ENCODE measurements at places on chromosomes 13 and 19. TPM values are rescaled to one million over a fixed set of nuclear protein-coding genes. Genes with fewer than 3 reads are reported as not detected.

Gene ZFP14
- polyA plus RNA-seq: 4.3 TPM

Gene RGS9BP
- polyA plus RNA-seq: 0.58 TPM

Gene GPC5
- 0.26 TPM for polyA plus RNA-seq

DNA sequence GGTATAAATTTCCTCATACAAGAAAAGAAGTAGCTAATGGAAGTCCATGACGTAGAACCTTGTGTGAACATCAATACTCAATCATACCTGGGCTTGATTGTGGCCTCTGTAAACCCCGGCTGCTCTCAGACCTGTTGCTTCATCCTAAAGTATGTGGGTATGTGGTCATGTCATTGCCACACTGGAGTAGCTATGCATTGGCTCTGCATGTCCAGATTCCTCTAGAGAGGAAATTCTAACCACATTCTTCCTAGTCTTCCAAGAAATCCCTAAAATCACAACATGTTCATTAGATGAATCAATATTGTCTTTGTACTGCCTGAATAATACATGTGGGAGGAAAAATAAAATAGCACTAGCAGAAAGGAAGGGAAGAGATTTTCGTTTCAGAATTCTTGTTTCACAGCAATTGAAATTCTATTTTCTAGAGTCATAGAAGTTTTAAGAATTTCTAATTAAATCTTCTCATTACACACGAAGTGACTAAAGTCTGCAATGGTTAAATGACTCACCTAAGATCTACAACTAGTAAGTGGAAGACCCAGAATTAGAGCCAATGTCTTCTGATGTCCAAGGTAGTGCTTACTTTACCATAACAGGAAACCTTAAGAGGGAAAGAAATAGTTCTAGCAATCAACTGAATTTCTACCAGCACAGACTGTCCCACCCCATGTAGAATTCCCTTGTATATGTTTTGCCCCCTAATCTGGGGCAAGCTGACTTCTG, 28.0 kb downstream of the RXFP2 start:
- no peak for DNase-seq

DNA sequence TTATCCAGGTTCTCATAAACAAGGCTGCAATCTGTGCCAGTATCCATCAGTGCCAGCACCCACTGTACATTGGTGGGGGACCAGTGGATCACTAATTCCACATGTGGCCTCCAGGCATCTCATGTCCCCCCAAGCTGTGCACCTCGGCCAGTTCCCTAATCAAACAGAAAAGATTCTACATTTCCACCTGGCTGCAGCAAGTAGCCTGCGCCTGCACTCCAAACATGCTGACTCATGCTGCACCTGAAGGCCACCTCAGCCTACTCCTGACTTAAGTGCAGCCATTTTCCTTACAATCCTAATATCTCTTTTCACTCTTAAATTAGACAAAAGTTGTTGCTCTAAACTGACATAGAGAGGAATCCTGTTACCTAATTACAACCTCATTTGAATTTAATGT, 729.4 kb upstream of the MIR17HG start:
- DNase-seq: no peak

GRCh38 chr13:36530050-36530789, 97.9 kb downstream of the CCNA1 start:
- DNase-seq: peak; percentile 62

All from muscle of back (tissue), 13 donors.